ENCODE measurements at places on chromosomes 5 and 9.

- peak; percentile 52 for DNase-seq
These were observed 5.8 kb upstream of the SNAPC3 start for GRCh38 chr9:15416880-15417279.

DNA sequence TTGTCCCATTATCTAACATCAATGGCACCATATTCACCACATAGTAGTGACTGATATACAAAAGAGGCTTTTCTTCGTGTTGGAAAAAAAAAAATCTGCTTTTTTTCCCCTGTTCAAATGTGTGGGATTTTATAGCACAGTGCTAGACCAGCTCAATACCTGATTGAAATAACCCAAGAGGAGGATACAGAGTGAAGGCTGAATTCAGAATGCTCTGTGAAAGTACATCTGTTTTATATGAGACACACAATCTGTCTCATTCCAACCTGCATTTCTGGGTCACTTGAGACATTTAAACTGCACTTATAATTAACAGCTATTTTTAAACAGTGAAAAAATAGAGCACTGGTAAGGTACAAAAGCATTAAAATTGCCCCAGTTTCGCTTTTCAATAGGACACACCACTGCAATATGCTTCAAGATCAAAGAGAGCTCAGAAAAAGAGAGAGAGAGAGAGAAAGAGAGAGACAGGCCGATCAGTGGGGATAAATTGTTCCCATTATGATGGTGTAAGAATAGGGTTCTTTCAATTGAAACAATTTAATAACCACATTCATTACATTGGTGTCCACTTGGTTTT lies 179.3 kb downstream of the NR2F1-AS1 start:
- DNase-seq = no peak

DNA sequence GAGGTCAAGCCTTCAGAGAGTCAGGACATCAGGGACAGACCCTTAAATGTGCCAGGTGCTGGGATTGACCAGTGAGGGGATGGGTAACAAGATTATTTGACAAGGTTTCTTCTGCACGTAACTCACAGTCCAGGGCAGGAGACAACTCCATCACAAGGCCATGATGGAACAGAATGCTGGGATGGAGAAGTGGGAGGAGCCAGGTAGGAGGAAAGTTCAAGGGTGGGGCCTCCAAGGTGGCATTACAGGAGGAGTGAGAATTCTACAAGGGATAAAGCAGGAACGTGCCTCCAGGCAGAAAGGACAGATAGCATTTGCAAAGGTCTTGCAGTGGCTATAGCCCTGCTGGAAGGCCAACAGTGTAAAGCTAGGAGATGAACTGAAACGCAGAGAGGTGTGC lies 102.2 kb downstream of the FGF18 start:
- no peak for DNase-seq

DNA sequence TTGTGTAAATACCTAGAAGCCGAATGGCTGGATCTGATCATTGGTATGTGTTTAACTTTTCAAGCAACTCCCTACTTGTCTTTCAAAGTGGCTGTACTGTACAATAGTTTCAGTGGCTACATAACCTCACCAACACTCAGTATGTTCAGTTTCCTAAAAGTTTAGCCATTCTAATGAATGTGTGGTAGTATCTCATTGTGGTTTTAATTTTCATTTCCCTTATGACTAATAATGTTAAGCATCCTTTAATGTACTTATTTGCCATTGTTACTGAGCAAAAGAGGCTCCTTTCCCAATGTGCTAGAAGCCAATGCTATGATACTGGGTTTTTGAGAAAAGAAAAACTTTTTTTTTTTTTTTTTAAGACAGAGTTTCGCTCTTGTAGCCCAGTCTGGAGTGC lies 27.8 kb upstream of the ALDOB start:
- DNase-seq = no peak

GRCh38 chr5:34533582-34534522 lies 122.3 kb upstream of the RAI14 start:
- DNase-seq = peak; percentile 34

DNA sequence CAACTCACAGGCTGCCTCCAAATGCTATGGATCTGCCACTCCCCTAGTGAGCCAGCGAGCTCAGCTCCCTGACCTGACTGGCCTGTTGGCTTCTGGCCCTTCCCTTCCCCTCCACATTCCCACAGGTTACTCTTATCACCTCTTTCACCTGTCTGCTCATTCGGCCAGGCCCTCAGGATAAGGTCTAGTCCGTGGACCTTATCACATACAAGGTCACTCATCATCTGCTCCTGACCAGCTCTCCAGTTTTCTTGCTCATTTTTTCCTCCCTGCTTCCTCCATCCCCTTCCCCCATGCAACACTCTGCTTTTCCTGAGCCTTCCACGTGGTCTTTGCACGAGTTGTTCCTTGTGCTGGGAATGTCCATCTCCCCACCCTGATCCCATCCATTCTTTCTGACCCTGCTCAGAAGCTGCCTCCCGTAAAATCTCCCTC lies 25.9 kb upstream of the NDST1 start:
- DNase-seq = no peak

DNA sequence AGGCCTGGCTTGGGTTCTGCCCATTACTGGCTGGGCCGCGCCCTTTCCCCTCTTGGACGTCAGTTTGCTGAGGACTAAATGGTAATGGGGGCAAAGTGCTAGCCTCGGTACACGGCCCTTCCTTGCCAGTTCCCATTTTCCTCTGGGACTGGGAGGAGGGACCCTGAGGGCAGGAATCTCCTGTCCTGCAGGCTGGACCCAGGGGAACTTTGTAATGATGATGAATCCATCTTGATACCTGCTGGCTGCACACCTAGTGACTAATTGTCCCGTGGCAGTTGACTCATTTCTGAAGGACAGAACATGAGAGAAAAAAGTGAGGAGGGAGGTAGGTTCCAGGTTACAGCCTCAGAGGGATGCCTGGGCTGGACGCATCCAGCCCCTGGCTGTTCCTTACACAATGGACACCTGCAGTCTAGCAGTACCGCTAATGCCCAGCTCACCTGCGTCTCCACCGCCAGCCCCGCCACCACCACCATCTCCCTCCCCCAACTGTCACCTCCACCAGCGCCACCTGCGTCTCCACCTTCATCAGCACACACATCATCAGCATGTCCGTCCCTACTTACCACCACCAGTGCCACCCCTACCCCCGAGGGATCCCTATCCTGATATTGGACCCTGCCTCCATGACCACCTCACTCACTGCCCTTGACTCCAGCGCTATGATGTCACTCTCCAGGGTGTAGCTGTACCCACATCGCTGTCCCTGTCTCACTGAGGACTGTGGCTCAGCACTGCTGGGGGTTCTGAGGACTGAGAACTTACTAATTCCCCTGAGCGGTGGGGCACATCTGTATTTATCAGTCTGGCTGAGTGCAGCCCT lies 4.3 kb downstream of the CDHR2 start:
- peak; percentile 40 for DNase-seq

GRCh38 chr5:150066901-150067396 lies 19.4 kb downstream of the CSF1R start:
- no peak for DNase-seq

DNA sequence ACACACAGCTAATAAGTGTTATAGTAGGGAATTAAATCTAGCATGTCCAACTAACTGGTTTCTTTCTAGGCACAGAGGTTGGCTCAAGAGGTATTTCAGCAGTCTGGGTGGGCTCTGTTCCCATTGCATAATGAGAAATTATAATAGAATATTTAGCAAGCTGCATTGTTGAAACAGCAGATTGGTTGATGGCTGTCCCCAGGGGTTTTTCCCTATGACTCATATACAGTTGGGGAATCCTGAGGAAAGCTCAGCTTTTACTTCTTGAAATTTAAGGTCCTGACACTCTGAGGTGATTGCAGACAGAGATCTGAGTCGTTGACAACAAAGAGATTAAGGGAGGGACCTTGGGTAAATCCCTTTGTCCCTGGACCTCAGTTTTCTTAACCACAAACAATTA lies 38.3 kb upstream of the TNFSF8 start:
- no peak for DNase-seq

DNA sequence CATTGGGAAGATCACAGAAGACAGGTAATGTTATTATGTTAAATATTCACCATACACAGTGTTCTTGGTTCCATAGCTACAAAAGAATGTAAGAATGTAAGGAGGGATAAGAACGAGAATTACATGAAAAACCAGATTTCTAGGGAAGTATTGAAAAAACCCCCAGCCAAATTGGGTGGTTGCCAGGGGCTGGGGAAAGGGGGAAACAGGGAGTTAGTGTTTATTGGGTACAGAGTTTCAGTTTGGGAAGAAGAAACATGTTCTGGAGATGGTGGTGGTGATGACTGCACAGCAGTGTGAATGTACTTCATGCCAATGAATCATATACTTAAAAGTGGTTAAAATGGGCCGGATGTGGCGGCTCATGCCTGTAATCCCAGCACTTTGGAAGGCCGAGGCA lies 40.3 kb downstream of the GLRX start:
- DNase-seq = no peak

DNA sequence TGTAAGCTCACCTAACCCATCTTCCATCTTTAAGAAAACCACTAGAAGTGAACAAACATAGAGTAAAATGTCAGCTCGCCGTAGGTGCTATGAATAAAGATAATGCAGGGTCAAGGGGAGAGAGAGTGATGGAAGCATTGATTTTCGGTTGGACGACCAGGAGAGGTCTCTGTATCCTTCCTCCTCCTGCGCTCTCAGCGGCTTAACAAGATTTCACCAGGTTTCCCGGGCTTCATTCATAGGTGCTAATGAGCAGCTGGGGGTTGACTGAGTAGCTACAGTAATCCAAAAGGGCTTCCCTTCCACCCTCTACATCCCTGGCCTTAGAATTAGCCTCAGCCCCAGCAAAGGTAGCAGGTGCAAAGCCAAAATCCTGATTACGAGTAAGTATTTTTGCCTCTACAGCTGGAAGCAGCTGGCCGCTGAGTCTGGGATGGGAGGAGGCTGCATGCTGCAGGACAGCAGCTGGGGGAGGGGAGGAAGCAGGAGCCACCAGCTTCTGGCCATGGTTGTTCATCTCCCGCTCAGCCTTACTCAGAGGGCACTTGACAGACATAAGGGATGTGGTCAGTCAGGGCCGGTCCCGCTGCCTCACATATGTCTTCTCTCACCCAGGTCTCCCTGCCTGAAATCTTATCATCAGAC lies 112.0 kb upstream of the IL12B start:
- DNase-seq = no peak

- DNase-seq = no peak
These were observed 11.1 kb downstream of the TRIM14 start for GRCh38 chr9:98107926-98108325.

DNA sequence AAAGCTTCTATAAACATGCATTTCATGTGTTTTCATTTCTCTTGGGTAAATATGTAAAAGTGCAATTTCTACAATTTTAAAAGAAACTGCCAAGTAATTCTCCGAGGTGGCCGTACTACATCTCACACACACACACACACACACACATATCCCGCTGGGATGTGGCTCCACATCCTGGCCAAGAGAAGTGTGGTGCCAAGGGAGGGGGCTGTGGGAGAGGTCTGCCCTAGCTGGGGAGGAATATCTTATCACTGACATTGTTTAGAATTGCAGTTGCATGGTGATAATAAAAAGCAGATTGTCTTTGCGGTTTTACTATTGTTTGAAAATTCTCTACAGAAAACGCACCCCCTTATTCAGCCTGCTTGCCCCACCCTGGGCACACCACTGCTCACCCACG lies 558.4 kb downstream of the BNC2 start:
- no peak for DNase-seq

DNA sequence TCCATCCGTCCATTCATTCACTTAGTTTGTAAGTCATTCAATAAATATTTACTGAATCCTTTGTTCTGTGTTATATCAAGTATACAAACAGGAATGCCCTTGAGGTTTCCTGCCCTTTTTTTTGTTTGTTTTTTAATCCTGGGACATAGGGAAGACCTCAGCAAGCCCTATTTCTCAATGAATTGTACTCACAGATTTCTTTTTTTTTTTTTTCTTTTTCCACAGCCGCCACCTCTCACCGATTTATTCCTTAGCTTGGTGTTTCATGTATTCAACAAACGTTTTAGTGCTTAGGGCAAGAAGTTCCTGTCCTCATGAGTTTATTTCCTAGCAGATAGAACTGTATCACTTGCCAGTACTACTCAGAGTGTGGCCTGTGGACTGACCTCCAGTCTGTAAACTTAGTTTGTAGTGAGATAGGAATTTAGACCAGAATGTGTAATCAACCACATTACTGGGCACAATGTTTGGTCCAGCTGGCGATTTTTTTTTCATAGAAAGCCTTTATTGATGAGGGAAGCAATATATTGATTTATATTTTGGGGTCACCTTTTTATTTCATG lies 35.4 kb upstream of the C5orf47 start:
- no peak for DNase-seq

DNA sequence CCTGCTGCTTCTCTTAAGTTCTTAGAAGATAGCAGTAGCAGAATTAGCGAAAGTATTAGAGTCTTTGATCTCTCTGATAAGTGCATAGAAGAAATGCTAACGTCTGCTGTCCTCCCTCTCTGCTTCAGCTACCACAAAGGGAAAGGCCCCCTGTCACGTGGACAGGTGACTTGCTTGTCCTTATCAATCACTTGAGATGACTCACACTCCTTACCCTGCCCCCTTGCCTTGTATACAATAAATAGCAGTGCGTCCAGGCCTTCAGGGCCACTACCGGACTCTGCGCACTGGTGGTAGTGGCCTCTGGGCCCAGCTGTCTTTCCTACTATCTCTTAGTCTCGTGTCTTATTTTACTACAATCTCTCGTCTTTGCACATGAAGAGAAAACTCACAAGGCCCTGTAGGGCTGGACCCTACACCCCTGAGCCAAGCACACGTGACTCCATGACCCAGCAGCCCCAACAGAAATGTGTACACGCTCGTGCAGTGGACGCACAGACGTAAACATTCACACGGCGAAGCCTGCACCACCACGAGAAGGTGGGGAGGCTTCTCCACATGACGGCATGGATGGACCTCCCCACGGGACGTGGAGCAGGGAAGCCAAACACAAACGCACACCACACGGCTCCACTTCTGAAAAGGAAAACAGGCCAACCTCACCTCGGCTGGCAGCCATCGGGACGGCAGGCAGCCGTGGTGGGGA lies 38.3 kb downstream of the PNPLA7 start:
- DNase-seq = no peak

DNA sequence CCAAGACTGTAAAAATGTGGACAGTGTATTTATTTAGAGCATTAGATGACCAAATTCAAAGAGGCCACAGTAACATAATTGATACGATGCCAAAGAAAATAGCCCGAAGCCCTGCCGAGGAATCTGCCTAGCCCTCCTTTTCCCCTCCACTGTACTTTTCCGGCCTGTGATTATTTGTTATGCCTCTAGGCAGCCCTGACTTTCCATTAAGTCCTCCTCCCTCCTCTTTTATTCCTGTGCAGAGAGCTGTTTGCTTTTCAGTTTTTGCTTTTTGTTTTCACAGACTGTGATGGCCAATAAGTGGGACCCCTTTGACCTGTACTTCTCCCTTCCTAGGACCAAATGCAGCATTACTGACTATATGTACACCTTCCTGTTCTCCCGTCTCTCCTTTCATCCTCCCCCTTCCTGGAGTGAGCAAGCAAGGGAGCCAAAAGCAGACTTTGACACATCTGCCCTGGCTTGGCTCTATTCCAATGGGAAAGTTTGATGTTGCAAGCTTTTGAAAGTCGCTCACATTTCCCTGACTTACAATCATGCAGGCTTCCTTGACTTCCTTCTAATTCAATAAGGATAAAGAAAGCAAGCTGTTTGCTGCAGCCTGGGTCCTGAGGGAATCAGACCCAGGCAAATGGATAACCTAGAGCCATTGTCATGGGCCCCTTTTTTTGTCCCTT lies 76.1 kb downstream of the NREP start:
- no peak for DNase-seq

All from activated CD4-positive, alpha-beta T cell treated with anti-CD3 and anti-CD28 coated beads for 48 hours (primary cell).